Tibial nerve (tissue), 4 donors: ENCODE measurements at places on chromosomes 12 and 14.

GRCh38 chr12:29563071-29563470, 65.6 kb upstream of the OVCH1 start:
- DNase-seq = no peak

DNA sequence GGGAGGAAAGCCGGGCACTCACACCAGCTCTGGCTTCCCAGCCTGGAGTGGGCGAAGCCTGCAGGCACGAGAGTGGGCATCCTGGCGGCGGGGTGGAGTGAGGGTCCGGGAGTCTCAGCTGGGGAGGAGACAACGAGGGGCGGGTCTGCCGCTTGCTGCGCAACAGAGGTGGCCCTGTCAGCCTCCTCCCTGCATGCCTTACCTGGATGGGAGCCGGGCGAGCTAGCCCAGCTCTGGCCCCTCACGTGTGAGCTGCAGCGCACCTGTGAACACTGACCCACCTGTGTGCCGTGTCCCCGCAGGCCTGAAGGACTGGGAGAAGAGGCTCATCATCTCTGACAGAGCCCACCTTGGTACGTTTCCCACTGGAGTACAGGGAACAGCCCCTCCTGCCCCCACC, 13.9 kb upstream of the SIVA1 start:
- no peak for DNase-seq

DNA sequence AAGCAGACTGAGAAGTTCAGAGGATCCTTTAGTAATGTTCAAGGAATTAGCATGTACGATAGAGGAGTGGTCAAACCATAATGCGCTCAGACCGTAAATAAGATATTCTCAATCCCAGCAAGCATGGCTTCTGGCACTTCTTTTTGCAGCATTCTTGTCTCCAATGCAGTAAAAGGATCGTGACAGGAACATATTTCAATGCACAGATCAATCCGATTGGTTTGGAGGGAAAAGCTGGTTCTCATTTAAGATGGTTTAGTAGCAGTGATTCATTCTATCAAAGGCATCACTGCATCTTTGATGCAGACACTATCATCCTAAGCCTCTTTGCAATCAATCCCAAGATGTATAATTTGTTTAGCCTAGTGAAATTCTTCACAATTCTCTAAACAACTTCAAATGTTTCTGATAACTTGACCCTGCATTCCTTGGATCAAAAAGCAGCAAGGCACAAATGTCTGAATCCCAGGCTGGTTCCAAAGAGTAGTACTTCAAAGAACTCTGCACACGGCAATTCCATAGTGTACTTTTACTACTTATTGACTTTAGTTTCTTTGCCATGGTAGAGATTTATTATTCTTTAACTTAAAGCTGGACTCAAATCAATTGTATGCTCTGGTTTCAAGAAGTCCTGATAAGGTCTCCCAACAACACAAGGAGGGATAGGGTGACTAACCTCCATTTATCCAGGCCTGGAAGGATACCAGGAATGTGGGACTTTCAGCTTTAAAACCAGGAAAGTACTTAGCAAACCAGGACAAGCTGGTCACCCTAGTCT, 96.8 kb upstream of the MDM1 start:
- no peak for DNase-seq

- DNase-seq = no peak
These were observed 459.6 kb upstream of the RGS6 start for GRCh38 chr14:71472356-71473340.

DNA sequence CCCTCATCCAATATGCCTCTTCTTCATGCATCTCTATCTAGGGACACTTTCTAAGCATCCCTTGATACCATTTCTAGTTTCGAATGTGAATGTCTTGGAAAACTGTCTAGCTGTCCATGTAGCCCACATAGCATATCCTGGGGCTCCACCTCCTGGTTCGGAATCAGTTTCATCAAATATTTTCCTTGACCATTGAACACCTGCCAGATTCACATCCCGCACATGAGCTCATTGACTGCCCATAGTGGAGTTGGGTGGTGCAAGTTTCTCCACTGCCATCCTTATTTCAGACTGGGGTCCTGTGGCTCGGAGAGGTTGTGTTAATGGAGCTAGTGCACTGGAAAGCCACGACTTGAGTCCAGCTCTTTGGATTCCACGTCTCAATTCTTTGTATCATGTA, 58.6 kb upstream of the TMEM263 start:
- DNase-seq = no peak
